Cerebellum (tissue), 4 donors: ENCODE measurements at places on chromosomes 5 and 9. TPM values are rescaled to one million over a fixed set of nuclear protein-coding genes. Genes with fewer than 3 reads are reported as not detected.

DNA sequence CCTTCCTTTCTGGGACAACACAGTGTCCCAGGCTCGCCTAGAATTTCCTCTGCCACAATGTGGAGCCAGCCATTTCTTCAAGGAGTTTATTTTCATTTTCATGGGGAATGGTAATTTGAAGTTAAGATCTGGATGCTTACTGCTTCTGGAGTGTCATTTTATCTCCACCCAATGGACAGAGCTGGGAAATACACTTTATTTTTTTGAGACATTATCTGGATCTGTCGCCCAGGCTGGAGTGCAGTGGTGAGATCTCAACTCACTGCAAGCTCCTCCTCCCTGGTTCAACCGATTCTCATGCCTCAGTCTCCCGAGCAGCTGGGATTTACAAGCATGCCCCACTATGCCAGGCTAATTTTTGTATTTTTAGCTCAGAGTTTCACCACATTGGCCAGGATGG, 12.7 kb upstream of the THG1L start:
- DNase-seq = peak; percentile 71

DNA sequence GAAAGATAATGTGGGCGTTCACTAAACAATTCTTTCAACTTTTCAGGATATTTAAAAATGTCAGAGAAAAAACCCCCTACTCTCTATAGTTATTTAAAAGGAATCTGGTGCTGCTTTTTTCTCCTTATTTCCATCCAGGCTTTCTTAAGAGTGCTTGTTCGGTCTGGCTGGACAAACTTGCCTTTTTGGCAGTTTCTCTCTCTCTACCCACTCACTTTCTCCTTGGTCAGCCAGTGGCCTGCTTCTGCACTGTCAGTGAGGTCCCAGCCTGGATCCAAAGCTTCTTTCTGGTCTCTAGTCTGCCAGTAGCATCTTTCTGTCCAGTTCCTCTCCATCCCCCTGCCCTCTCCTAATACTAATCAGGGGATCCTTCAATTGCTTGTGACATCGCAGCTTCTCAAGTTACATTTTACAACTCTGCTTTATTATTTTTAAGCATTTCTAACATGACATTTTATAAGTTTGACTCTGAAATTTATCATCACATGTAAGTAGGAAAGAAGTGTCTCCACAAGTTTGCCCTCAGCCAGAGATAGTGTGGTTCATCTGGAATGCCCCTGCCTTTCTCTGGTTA, 50.4 kb downstream of the PIK3R1 start:
- DNase-seq = no peak

DNA sequence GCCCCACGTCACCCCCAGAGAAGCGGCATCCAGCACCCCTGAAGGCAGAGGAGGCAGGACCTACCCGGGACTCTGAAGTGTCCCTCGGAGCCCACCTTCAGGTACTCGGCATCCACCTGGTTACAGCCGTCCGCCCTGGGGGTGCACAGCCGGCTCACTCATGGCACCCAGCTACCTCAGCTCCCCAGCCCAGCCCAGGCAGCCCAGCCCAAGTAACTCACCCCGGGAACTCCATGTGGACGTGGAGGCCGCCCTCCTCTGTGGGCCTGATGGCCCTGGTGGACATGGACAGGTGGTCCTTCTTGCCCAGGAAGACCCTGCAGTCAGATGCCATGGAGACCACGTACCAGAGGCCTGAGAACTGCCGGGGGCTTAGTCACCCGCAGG, 676 bp downstream of the LCN15 start:
- no peak for DNase-seq

DNA sequence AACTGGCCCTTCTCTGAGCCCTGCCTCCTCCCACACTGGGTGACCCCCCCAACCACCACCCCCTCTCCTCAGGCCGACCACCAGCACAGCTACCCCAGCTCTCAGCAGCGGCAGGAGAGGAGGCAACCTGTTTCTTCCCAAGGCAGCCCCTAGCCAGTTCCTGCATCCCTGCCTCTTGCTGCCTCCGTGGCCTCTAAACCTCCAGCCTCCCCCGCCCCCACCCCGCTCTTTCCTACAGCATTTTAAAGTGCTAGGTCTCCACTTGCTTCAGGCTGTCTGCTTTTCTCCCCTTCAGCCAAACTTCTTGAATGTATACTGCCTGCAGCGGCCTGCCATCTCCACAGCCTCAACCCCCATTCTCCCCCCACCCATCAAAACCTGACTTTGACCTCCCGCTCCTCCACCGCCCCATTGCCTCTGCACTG, 135.6 kb downstream of the DAB2IP start:
- no peak for DNase-seq

- DNase-seq = no peak
These were observed 379.1 kb downstream of the KIAA0825 start for GRCh38 chr5:94239266-94239665.

DNA sequence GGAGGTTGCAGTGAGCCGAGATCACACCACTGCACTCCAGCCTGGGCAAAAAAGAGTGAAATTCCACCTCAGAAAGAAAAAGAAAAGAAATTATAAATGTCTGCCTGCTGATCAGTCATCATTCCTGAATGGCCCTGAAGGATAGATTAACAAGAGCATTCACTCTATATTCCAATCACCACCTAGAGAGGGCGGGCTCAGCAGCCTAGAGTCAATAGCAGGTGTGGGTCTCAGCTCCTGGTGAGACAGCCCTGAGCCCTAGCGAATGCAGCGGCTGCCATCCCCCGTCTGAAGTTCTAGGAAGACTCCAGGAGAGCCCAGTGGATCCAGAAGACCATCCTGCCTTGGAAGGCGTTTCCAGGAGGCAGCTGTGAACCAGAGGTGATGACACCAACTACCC, 12.0 kb downstream of the FBP1 start:
- no peak for DNase-seq

- no peak for DNase-seq
These were observed 476.6 kb upstream of the TNC start for GRCh38 chr9:115594557-115594956.

DNA sequence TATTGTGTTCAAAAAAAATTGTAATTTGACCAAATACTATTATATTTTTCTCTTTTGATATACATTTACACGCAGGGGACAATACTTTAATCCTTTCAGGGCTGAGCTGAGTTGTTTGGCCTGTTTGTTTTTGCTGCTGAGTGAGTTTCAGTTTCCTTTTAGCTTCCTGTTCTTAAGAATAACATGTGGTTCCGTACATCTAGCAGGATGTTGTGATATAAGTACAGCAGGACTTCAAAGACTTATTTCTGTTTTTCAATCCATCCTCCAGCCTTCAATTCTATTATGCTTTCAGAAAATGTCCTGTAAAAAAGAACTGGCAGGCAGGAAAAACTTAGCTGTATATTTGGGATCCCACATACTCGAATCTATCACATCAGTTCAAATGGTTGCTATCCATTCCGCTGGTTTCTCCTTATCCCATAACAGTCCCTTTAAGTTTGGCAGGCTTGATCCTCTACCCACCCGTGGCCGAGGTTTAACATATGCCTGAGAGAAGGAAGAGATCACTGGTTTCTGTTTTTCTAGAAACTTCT, 1037.3 kb upstream of the ACO1 start:
- no peak for DNase-seq

GRCh38 chr9:123318202-123318601, 37.8 kb upstream of the CRB2 start:
- peak; percentile 21 for DNase-seq

- DNase-seq = no peak
These were observed 71.4 kb downstream of the OTULIN start for GRCh38 chr5:14735944-14736343.

GRCh38 chr9:116986015-116986414, 298.9 kb downstream of the TRIM32 start:
- DNase-seq = peak; percentile 26

- no peak for DNase-seq
These were observed 111.5 kb downstream of the MTREX start for GRCh38 chr5:55418994-55419968.

GRCh38 chr5:104189031-104189430, 626.4 kb upstream of the NUDT12 start:
- DNase-seq = no peak

DNA sequence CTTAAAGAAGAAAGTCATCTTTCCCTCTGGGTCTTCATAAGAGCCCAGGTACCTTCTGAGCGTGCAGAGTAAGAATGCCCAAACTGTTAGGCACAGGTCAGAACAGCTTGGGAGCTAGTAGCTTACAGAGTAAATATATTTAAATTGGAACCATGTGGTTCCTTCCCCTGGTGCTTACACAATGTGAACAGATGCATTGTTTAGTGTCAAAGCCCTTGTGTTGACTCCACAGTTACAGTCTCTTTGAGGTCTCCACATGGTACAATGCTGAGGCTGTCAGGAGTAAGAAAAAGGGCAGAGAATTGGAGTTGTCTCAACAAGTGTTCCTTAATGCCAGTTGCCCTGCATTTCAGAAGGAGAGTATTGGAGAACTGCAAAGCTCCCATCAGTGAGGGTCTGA, 188.5 kb downstream of the PAPPA start:
- DNase-seq = no peak

DNA sequence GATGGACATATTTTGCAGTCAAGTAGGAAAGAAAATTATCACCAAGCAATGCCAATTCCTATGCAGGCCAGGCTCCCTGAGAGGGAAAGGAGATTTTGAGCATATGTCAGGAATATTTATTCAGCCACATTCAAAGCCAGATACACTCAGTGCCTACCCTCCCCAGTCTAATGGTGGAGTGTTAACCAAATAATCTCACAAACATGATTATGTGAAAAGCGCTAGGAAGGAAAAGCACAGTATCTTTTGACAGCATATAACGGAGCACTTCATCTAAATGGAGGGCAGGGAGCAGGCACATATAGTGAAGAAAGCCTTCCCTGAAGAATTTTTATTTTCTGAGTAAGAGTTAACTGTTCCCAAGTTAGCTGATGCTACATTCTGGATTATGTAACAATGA, 80.3 kb upstream of the SLC30A5 start:
- DNase-seq = peak; percentile 8

DNA sequence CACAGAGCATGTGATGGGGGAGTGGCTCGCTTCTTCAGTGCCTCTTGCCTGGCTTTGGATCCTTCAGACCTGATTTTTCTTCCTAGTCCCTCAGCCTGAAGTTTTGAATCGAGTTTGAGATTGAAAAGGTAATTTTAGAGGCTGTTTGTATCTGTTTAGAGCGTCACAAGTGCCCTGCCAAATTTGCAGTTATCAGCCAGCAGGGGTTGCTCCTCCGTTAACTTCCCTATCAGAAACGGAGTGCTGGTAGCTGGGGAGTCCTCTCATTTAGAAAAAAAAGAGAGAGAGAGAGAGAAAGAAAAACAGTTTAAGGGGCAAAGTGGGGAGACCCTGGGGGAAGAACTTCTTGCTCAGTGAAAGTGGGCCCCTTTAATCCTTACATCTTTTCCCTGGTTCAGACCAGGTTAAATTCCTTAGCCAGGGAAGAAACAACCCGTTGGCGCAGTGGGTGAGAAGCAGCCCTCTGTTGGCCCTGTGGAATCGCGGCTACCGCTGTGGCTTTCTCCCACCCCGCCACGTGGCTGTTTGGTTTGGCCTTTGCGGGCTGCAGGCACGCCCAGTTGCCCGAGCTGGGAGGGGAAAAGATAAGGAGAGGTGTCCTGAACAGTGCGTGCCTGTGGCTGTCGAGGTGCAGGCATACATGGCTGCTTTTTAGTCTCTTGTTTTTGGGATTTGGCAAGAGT, 576.7 kb upstream of the ACO1 start:
- DNase-seq = no peak

The ENTPD8 gene
- total RNA-seq = 0.09 TPM

The NIM1K gene
- 6.3 TPM for total RNA-seq

The SHROOM1 gene
- total RNA-seq = 2.4 TPM

The IRX4 gene
- 0.27 TPM for total RNA-seq

The RORB gene
- 21.3 TPM for total RNA-seq

The FST gene
- 12.4 TPM for total RNA-seq

The SH2D3C gene
- total RNA-seq = 8.5 TPM
